ENCODE measurements at places on chromosomes 16 and 17.

GRCh38 chr17:4786516-4786915 is 352 bp upstream of the VMO1 start:
- no peak for DNase-seq

GRCh38 chr17:36752096-36752888 is 150.9 kb downstream of the MRM1 start:
- DNase-seq = no peak

DNA sequence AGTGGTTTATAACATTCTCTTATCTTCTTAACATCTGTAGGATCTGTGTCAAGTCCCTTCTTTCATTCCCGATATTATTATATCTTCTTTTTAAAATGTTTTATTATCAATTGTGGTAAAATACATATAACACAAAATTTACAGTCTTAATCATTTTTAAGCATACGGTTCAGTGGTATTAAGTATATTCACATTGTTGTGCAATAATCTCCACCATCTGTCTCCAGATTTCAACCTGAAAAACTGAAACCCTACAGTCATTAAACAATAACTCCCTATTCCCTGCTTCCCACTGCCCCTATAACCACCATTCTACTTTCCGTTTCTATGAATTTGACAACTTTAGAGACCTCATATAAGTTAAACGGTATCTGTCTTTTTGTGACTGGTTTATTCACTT is 45.5 kb downstream of the CEP112 start:
- DNase-seq = no peak

DNA sequence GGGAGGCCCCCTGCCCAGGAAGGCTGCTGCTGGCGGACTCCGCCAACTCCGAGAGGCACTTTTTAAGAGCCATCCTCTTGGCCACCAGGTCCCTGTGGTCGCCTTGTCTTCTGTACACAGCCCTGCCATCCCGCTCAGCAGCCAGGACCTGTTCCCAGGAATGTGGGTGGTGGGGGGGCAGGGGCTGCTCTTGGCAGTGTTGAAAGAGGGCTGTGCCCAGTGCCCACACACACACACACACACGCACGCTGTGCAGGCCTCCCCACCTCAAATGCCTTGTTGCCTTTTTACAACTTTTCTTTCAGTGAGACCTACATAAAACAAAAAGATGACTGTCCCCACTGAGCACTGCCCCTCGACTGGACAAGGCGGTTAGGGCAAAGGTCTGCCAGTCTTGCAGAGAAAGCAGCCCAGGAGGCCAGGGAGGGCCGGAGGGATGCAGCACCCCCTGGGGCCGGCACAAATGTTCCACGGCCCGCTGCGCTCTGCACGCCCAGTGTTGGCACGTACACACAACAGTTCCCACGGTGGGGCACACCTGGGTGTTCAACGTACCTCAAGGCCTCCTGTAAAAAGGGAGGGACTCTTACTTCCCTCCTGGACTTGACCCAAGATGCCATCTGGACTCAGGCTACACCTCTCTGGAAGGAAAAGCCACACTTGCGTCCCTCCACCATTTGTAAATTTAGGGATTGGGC is 18.5 kb upstream of the PITPNA start:
- no peak for DNase-seq

DNA sequence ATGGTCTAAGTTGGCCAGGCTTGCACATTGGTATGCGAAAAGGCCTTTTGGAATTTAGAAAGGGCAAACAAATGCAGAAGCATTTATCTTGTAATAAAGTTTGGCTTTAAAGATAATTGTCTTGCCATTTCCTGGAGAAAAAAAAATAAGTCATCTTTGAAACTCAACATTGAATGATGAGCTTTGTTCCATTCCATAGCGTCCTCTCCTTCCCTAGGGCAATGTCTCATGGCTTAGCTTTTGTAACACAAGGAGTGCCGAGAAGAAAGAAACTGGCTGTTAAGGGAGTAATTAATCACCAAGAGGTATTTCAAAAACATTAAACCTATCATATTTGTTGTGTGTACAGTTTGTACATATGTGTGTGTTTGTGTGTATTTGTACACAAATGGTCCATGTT is 372.3 kb downstream of the NPIPA8 start:
- DNase-seq = no peak

All from NAMALWA (cell line).